Ovary (tissue), 10 donors: ENCODE measurements at places on chromosomes 3 and 15. TPM values are rescaled to one million over a fixed set of nuclear protein-coding genes. Genes with fewer than 3 reads are reported as not detected.

The LDHAL6B gene
- total RNA-seq = not detected

The GJD2 gene
- not detected for total RNA-seq

The RTP1 gene
- total RNA-seq = not detected

The SLMAP gene
- total RNA-seq = 73.8 TPM

The CHRNB4 gene
- 0.12 TPM for total RNA-seq

The ZNF80 gene
- 0.12 TPM for total RNA-seq

The A4GNT gene
- not detected for total RNA-seq

The VPS13C gene
- 60.6 TPM for total RNA-seq

The UNC13C gene
- total RNA-seq = 1.7 TPM

The CHRFAM7A gene
- 0.12 TPM for total RNA-seq

The POC1A gene
- 1.3 TPM for total RNA-seq

The SMARCC1 gene
- total RNA-seq = 68.5 TPM

The GUCA1C gene
- not detected for total RNA-seq

The CADM2 gene
- 0.20 TPM for total RNA-seq

The ANKRD34C gene
- total RNA-seq = not detected

The DPPA2 gene
- total RNA-seq = not detected

- no peak for DNase-seq
Measured at GRCh38 chr15:60905587-60905986, 323.5 kb downstream of the RORA start.

- no peak for DNase-seq
Measured at GRCh38 chr3:177306252-177306651, 109.0 kb upstream of the TBL1XR1 start.

- DNase-seq = no peak
Measured at GRCh38 chr3:3689601-3690375, 109.4 kb upstream of the LRRN1 start.

DNA sequence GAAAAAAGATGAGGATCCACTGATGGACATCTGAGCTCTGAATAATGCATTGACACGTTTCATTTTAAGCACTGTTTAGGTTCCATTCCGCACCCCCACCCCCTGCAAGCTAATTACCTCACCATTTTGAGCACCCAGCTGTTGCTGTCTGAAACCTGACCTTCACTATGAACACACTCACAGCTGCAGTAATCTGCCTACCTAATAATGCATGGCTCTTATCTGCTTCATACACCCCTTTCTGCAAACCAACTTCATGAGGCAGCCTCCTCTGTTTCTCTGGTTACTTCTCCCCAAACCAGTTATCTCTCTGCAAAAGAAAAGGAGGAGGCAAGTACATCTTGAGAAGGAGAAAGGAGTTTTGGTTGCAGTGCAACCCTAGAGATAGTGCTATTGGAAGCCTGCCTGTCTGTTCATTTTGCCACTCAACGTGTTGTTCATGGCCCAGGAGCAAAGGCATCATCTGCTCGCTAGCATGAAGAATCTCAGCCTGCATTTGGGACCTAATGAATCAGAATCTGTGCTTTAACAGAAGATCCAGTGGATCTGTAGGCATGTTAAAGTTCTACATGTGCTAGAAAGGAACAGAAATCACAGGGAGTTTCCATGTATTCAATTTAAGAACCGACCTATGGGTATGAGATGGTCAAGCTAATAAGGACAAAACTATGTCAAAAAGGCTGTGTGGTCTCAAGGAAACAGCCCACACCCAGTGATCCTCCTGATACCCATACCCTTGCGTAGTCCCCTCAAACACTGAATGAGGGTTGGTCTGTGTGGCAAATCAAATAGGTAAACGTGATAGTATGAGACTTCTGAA is 87.2 kb downstream of the MB21D2 start:
- DNase-seq = no peak

- DNase-seq = peak; percentile 9
Measured at GRCh38 chr3:138943724-138944653, 2.9 kb downstream of the FOXL2 start.

DNA sequence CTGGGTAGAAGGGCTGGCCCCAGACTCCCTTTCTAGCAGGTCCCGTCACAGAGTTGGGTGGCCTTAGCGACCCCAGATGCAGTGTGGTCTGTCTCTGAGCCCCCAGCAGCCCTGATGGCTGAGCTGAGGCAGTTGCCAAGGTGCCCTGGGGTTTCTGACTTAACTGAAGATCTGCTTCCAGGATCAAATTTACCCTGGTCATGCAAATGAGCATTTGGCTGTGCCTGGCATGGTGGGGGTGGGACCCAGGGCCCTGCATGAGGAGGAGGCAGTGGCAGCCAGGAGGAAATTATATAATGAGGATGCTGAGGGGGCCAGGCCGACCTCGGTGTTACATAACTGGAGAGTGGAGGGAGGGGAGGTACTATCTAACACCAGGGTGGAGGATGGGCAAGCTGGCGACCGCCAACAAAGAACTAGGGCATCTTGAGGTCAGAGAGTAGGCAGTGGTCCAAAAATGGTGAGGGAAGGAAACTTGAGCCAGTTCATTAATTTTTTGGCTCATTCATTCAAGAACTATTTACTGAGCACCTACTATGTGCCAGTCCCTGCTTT is 16.4 kb downstream of the PLEKHO2 start:
- DNase-seq = no peak

DNA sequence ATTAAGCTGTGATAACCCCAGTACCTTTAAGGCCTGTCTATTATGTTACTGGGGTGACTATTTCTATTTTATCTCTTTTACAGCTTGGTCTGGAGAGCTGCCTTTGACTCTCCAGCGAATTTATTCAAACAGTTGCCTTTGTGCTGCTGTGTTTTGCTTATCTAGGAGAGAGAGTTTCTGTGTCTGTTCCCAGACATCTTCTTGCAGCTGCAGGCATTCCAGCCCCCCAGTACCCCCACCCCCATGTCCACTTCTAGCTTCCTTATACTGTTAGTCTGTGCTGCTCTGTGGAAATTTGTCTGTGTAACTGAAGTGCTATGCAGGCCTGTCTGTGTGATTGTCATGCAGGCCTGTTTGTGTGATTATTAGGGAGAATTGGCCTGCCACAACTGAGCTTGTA is 713.7 kb upstream of the SEMA6D start:
- DNase-seq = no peak

DNA sequence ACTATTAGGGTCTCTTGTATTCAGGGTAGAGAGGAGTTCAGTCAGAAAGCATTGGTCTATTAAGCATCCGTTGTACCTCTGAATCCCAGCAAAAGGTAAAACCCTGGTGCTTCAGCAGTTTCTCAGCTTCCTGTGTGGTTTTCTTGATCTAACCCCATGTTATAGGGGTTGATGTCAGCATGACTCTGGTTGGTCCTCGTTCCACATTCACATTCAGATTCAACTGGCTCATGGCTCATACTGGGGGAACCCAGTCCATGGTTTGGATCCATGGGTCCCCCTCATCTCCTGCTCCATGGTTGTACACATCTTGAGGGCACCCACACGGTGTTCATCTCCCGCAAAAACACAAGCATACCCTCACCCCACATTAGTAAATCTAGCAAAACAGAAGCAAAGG is 47.7 kb upstream of the C2CD4B start:
- no peak for DNase-seq

GRCh38 chr3:72270072-72270681 is 485.2 kb upstream of the PROK2 start:
- peak; percentile 96 for DNase-seq

GRCh38 chr15:85615930-85616329 is 178.8 kb downstream of the KLHL25 start:
- DNase-seq = peak; percentile 47

- peak; percentile 100 for DNase-seq
Measured at GRCh38 chr3:36993326-36994283, at the start of gene MLH1. Gene MLH1, plus strand, starts transcription at chr3:36993518. Its CDS starts 30 bp downstream, at chr3:36993548.

DNA sequence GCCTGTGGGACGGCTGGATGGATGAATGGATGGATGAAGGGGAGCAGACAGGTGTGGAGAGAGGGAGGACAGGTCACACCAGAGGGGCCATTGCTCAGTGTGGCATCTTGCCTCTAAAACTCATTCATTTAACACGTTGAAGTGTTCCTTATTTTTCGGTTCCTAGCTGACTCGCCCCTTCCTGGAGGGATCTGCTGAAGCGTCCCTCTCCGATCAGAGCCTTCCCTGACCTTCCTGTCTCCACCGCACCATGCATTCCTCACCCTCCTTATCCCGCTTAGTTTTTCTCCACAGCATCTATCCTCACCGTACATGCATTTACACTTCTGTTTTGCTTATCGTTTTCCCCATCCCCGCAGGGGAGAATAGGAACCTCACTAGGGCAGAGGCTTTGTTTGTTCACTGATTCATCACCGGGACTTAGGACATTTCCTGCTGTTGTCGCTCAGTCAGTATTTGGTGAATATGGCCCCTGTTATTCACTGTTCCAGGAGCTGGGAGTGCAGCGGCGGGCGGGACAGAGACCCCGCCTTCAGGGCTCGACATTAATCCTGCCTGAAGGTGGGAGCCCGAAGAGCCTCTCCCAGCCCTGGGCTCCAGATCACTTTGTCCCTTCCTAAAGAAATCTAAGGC is 32.0 kb downstream of the FOXL2 start:
- DNase-seq = no peak

DNA sequence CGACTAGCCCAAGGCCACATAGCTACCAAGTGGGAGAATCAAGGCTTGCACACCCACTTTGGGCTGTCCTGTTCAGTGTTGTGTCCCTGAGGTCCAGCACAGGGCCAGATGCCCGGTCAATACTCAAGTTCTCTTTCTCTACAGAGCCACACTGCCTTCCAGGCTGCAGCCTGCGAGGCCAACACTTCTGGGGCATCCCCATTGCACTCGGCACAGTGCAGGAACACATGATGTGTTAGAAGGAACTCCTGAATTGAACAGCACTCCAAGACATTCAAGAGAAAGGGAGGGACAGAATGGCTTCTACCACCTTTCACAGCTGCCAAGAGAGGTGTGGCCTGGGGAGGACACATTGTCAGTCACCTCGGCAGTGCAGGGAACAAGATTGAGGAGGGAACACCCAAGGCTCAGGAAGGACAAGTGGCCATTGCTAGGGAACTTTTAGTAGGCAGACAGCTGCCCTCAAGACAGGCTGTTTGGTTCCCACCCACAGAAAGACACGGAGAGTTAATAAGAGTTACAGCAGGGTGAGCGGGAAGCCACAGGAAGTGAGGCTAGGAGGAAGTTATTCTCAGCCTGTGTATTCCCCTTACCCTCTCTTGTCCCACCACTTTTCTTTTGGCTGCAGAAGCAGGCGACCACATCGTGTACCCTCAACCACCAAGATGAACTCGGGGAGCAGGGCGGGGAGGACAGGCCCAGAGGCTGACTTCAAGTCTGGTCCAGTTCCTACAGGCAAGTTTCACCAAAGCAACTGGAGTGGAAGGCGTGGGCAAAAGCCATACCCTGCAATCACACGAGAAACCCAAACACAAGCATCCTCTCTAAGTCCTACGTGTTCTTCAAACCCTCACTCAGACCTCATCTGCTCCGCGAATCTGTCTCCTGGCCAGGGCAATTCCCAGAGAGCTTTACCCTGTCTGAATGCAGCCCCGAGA is 69.4 kb downstream of the SRGAP3 start:
- no peak for DNase-seq

DNA sequence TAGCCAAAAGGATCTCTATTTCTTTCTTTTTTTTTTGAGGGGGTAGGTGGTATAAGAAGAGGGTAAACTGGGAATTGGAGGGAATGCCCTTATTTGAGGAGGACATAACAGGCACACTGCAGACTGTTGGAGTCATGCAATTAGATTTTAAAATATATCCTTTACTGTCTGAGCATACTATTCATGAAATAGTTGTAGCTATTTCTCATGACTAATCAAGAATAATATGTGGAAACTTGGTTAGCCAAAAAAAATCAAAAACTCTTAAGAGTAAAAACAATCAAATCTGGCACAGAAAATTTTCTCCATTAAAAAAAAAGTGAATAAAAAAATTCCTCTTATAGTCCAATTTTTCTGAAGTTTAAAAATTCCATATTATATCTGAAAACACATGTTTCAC is 174.9 kb downstream of the SCAPER start:
- DNase-seq = no peak

DNA sequence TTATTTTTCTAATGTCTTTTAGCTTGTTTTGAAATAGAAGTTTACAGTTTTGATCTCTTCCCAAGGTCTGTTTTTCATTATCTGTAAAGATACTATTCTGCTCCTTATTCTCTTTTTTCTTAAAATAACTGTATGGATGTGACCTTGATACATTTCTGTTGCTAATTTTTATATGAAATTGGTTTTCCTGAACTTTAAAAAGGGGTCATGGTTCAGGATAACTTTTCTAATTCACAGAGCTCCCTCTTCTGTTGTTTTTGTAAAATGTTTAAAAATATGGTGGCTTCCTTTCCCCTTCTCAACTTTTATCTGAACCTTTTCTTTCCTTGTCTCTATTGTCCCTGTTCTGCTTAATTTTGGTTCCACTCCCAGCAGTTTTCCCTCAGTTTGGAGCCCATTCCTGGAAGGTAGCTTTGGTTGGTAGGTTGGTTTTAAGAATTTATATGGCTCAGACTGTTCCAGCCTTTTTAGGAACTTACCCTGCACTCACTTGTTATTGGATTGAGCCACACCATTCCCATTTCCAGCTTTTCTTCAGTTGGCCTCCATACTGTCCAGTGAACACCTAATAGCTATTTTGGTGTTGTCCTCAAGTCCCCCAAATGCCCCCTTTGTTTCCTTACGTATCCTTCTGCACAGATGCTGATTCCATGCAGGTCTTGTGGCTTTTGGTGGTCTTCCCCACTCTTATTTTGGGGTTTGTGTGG is 70.3 kb downstream of the SLMAP start:
- no peak for DNase-seq

GRCh38 chr3:135917076-135917475 is 48.5 kb upstream of the PPP2R3A start:
- DNase-seq = no peak

DNA sequence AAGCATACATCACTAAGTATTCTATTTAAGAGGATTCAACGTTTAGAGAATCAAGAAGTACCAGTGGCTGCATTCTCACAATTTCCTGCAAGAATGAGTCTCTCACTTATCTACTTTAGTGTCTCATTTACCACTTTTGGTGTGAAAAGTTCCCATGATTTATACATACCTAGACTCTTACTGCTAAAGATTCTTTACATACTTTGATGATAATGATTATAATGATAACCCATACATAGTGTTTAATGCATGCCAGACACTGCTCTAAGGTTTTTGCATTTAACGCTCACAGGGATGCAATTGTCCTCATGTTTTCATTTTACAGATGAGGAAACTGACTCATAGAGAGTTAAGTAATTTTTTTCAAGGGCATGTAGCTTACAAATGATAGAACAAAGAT is 133.6 kb downstream of the TMEM108 start:
- no peak for DNase-seq

DNA sequence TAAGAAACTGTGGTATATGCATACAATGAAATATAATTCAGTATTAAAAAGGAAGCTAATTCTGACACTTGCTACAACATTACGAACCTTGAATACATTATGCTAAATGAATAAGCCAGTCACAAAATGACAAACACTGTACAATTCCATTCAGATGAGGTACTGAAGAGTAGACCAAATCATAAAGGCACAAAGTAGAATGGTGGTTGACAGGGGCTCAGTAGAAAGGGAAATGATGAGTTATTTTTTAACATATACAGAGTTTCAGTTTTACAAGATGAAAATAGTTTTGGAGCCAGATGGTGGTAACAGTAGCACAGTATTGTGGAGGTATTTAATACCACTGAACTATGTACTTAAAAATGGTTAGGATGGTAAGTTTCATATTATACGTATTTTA is 254.6 kb upstream of the RBMS3 start:
- no peak for DNase-seq

GRCh38 chr3:193833592-193833991 is 240.6 kb downstream of the OPA1 start:
- no peak for DNase-seq

GRCh38 chr15:72754096-72754495 is 29.5 kb downstream of the ADPGK start:
- DNase-seq = no peak
